ENCODE measurements at places on chromosomes 2 and 18. TPM values are rescaled to one million over a fixed set of nuclear protein-coding genes. Genes with fewer than 3 reads are reported as not detected.

The LRRTM1 gene
- not detected for total RNA-seq

The ALPI gene
- total RNA-seq: not detected

The TM4SF20 gene
- total RNA-seq: not detected

The SERPINB7 gene
- total RNA-seq: not detected

The SPOPL gene
- total RNA-seq: 17.5 TPM

The TRIB2 gene
- 14.2 TPM for total RNA-seq

Measured in pulmonary artery endothelial cell (primary cell).